ENCODE measurements at places on chromosomes 1 and 21.

- no peak for DNase-seq
Observed at GRCh38 chr1:171204296-171204695, 19.2 kb downstream of the FMO2 start.

DNA sequence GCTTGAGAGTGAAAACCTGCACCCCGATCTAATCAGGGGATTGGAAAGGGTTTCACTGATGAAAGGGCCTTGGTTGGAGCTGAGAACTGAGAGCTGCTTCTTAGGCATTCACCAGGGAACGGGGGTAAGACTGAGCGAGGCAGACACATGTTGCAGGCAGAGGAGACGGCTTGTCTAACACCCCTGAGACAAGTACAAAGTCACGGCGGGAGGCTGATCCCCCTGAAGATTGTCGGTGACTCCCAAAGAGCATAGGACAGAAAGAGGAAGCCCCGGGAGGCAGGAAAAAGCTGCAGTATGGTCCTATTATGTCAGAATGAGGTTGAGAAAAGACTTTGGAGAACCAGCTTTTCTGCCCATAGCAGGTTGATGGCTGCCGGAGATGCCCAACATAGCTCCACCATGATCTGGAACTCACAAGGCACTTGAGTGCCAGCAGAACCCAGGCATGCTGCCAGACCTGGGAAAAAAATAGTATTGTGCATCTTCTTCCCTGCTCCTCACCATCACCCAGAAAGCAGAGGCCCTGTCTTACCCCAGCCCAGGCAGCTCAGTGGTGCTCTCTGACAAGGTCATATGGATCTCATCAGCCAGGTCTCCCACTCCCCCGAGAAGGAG is 463.9 kb upstream of the PROX1 start:
- DNase-seq, result no peak

- no peak for DNase-seq
Observed at GRCh38 chr1:192130175-192130574, 28.1 kb upstream of the RGS18 start.

DNA sequence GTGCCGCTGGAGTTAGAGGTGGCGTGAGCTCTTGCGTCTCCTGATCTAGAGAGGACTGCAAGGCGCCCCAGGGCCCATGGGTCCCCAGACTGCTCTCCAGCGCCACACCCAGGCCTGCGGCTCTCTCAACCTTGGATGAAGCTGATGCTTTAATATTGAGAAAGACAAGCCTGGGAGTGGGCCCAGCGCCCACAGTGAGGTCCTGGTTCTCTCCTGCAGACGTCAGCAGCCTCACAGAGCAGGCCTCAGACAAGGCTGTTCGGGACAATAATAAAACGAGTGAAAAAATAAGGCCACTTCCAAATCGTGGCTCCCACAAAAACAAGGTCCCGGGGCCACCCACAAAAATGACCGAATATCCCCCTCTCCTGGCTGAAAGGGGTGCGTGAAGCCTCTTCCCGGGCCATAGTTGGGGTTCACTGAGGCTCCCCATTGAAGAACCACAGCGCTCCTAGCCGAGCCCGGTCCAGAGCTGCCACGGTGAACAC is 6.0 kb upstream of the DNMT3L start:
- peak; percentile 26 for DNase-seq

DNA sequence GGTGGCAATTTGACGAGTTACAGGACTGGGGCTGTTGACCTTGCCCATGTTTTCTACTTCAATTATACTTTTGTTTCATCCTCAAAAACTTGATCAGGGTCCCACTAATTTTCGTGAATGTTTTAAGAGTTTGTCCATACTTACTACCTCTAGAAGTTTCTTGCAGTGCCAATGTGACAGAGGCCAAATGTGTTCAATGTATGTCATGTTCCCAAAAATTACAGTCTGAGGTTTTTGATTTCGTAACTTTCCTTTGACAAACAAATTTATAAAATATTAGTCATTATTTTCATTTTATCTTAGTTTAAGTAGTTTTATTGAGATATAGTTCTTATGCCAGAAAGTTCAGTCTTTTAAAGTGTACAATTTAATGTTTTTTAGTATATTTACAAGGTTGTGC is 15.3 kb downstream of the VPS13D start:
- DNase-seq, result no peak

GRCh38 chr1:53237638-53238037 is 680 bp downstream of the MAGOH start:
- DNase-seq, result no peak

- no peak for DNase-seq
Observed at GRCh38 chr1:41500378-41500777, 15.9 kb upstream of the EDN2 start.

DNA sequence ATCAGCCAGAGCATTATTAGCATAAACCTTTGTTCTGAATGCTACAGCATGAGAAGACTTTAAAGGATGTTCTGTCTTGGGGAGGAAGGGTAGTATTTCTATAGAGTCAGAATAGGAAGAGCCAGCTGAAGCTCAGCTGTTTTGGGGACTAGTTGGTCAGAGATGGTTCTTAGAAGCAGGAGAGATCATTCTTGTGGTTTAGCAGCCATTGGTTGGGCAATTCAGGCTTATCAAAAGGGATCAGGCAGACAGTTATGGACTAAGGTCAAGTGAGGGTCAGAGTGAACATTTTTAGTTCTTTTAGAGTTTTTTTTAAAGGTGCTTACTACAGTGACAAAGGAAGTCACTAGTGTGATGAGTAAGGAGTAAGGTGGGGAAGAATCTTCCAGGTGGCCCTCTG is 245.5 kb downstream of the RPS6KC1 start:
- DNase-seq, result no peak

GRCh38 chr1:162905174-162906158 is 44.5 kb upstream of the CCDC190 start:
- no peak for DNase-seq

DNA sequence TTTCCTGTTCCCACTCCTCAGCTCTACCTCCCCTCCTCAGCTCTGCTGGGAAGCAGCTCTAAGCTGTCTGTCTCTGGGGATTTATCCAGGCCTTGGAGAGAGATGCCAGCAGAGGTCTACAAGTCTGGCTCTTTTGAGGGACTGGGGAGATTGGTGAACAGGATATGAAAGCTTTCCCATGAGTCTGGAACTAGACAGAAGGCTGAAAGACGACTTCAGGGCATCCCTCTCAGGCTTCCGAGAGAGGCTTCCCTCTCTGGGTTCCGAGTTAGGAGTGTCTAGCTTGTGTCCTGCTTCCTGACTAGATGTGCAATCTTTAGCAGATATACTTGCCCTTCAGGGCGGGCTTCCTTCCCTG is 733 bp downstream of the TMEM35B start:
- DNase-seq, result no peak

GRCh38 chr1:205749234-205750137 is 496 bp downstream of the NUCKS1 start:
- peak; percentile 97 for DNase-seq

GRCh38 chr1:112011202-112011601 is 21.7 kb upstream of the KCND3 start:
- no peak for DNase-seq

DNA sequence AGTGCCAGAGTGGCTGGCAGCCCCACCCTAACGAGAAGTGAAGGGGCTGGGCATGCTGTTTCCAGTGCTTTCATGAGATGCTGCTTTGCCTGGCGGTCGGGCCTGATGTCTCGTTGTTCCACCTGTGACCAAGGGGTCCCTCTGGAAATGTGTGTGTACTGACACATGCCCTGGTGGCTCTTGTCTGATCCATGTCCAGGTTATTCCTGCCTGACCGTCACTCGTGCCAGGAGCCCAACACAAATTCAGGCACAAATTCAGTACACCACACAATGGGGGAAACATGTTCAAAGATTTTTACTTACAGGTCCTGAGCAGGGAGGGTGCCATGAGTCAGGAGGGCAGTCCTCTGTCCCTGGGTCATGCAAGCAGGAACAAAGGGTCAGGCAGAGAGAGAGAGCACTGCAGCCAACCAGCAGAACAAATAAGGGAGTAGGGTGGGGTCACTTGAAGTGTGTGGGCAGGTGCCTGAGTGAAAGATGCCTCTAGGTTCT is 76.3 kb downstream of the ADARB1 start:
- DNase-seq, result no peak

DNA sequence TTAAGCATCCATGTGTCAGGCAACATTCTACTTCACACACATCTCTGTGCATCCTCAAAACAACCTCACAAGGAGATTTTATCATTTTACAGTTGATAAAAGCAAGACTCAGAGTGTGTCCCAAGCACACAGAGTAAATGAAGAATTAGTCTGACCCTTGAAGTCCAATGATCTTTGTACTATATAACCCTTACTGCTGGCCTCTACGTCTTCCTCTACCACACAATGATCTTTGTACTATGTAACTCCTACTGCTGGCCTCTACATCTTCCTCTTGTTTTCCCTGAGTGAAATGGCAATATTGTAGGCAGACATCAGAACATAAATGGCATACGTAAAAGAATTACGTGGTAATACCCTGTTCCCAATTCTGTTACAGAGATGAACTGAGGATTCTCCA is 55.3 kb downstream of the AHCTF1 start:
- DNase-seq, result no peak

- no peak for DNase-seq
Observed at GRCh38 chr1:64923294-64923718, 43.0 kb downstream of the JAK1 start.

GRCh38 chr1:99297923-99298322 is 33.6 kb downstream of the PLPPR4 start:
- no peak for DNase-seq

- no peak for DNase-seq
Observed at GRCh38 chr1:85596947-85597346, 16.4 kb downstream of the CCN1 start.

DNA sequence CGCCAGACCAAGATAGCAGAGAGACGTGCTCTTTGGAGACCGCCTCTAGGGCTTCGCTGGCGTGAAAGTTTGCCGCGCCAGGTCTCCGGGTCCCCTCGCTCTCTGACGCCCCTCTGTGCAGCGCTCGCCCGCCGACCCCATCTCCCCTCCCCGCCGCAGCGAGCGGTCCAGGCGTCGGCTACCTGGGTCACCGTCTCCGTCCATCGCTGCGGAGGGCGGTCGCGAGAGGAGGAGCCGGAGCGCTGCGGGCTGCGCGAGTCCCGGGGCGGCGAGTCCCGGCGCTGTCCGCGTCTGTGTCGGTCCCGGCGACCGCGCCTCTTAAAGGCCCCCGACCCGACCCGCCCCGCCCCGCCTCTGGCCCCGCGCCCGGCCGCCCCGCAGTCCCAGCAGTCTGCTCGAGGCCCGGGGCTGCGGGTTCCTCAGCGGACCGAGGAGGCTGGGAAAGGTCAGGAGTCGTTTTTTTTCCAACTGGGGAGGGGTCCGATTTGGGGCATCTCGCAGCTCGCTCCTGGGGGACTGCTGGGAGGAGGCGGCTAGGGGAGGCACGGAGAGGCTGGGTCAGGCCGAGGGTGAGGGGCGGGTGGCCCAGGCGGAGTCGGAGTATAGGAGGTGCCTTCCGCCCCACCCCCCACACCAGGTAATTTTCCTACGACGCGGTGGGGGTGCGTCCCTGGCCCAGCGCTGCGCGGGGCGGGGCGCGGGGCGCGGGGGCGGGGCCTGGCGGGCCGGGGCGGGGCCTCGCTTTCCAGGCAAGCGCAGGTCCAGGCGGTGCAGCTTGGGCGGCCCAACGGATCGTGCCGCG is at the start of the genes FBXO2 and FBXO44:
TSS of gene FBXO2 (minus strand) at position 293 of the 802 bp plus-strand sequence. CDS start at position 204, 89 bp downstream.
TSS of gene FBXO44 (plus strand) at position 741 of the 802 bp plus-strand sequence. CDS start 959 bp downstream, outside the sequence.
- DNase-seq, result peak; percentile 56

GRCh38 chr1:234851450-234852438 is 241.8 kb upstream of the IRF2BP2 start:
- no peak for DNase-seq

DNA sequence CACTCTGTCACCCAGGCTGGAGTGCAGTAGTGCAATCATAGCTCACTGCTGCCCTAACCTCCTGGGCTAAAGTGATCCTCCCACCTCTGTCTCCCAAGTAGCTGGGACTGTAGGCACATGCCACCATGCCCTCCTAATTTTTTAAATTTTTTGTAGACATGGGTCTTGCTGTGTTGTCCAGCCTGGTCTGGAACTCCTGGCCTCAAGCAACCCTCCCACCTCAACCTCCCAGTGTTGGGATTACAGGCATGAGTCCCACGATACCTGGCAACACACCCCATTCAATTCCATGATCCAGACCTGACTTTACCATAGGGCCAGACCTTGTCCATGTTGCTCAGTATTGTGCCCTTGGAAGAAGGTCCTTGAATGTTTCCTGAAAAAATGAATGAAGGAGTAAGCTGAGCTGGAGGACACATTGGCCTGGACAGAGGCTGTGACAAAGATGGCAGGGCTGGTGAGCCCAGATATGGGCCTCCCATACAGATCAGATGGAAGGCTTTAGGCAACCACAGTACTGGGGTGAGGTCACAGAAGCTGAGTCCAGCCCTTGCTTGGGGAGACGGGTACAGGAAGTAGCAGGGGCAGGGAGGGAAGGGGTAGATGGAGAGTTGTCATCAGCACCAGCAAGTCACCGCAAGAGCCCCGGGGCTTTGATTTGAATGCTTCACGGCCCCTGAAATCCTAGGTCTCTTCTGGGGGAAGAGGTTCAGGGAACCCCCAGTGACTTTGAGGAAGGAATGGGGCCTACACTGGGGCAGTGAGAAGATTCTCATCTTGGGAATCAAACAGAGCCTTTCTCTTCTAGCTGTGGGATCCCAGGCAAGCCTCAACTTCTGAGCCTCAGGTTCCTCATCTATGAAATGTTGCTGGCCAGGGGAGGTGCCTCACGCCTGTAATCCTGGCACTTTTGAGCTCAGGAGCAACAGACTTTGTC is 40.1 kb upstream of the DMBX1 start:
- no peak for DNase-seq

- DNase-seq, result no peak
Observed at GRCh38 chr1:205422993-205423642, 1.3 kb upstream of the LEMD1 start.

- DNase-seq, result no peak
Observed at GRCh38 chr1:179911812-179912211, 29.7 kb downstream of the TOR1AIP1 start.

- DNase-seq, result no peak
Observed at GRCh38 chr1:193438312-193438711, 251.9 kb upstream of the B3GALT2 start.

- DNase-seq, result no peak
Observed at GRCh38 chr1:17558954-17559614, 19.6 kb downstream of the ARHGEF10L start.
